ENCODE measurements at places on chromosomes 12 and 14.
A peak's percentile ranks its signal among the peaks of the same experiment; 100 is the strongest.

- DNase-seq: no peak
Observed at GRCh38 chr14:74988993-74989392, 13.7 kb upstream of the EIF2B2 start.

GRCh38 chr14:29805415-29806123, 122.1 kb downstream of the PRKD1 start:
- peak; percentile 66 for DNase-seq

GRCh38 chr12:68080577-68080976, 79.0 kb downstream of the IFNG start:
- DNase-seq: no peak

DNA sequence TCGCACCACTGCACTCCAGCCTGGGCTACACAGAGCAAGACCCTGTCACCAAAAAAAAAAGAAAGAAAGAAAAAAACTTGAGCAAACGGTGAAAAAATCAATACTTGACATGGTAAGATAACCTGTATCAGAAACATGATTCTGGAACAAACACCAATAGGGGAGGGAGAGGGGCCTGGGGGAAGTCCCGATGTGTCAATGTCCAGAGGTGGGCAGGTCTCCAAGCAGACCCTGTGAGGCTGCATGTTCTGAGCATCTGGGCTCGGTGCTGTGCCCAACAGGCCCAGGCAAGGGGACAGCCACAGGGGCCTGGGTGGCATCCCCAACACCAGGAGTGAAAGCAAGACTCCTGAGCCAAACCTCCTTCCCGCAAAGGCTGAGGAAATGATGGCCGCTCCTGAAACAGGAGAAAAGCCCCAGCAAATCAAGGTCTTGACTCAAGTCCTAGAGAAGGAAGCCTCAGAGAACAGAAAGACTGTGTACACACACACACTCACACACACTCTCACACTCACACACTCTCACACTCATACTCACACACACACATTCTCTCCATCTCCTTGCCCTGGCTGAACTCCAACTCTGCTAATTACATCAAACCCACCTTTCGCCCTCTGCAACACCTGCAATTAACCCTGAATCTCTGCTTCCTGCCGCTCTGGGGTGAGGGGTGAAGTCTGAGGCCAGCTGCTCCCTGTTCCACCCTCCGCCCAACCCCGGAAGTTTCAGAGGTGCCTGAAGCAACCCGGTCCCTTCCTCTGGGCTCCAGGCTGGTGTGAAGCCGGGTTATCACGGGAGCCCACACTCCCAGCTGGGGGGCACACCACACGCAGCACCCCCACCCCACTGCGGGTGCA, 20.4 kb downstream of the CCDC88C start:
- DNase-seq: no peak

- DNase-seq: no peak
Observed at GRCh38 chr12:91370086-91370868, 187.7 kb upstream of the DCN start.

GRCh38 chr12:121132601-121133481, at the start of gene P2RX7:
TSS of gene P2RX7 (plus strand) at chr12:121132876. CDS start at chr12:121132971, 95 bp downstream.
- peak; percentile 52 for DNase-seq

DNA sequence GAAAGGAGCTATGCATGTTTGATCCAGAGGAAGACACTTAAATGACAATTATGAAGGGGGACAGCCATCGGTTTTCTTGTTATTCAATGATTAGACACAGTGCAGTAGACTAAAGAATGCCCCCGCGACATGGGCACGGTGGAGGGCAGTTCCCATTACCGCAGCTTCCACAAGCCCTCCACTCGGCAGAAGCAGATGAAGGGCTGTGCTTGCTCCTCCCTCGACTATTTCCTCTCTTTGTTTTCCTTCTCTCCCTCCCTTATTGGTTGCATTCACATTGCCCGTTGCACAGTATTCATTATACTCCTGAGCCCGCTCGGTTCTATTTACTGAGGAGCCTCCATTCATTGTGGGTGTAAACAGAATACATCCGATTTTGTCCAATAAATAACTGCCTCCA, 138.8 kb upstream of the RASSF8 start:
- DNase-seq: no peak

GRCh38 chr14:37254411-37254947, 56.7 kb downstream of the MIPOL1 start:
- DNase-seq: no peak

GRCh38 chr12:113929312-113929989, 36.7 kb downstream of the RBM19 start:
- no peak for DNase-seq

GRCh38 chr12:30622509-30622908, 73.2 kb downstream of the IPO8 start:
- no peak for DNase-seq

DNA sequence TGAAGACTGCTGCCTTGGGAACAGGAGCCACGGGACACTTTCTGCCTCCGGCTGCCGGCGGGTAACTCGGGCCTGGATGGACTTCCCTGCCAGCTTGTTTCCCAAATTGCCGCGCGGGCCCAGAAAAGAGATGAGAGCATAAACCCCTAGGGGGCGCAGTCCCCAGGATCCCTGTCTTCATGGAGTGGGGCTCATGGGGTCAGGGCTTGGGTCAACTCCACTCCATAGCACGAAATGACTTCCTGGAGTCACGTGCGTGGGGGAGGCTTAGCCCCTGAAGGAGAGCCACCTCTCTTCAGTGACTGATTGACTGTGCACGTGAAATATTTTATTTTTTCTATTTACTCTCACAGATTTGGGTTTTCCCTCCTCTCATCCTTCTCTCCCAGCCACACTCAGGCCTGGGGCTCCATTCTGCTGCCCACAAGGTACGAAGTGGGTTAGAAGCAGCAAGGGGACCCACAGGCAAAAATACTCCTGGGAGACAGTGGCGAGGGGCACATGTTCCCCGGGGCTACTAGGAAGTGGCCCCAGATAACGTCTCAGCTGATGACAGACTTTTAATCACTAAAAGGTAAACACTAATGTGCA, 10.0 kb downstream of the PGF start:
- peak; percentile 33 for DNase-seq

GRCh38 chr14:88551980-88552431, 2.8 kb downstream of the PTPN21 start:
- peak; percentile 35 for DNase-seq

DNA sequence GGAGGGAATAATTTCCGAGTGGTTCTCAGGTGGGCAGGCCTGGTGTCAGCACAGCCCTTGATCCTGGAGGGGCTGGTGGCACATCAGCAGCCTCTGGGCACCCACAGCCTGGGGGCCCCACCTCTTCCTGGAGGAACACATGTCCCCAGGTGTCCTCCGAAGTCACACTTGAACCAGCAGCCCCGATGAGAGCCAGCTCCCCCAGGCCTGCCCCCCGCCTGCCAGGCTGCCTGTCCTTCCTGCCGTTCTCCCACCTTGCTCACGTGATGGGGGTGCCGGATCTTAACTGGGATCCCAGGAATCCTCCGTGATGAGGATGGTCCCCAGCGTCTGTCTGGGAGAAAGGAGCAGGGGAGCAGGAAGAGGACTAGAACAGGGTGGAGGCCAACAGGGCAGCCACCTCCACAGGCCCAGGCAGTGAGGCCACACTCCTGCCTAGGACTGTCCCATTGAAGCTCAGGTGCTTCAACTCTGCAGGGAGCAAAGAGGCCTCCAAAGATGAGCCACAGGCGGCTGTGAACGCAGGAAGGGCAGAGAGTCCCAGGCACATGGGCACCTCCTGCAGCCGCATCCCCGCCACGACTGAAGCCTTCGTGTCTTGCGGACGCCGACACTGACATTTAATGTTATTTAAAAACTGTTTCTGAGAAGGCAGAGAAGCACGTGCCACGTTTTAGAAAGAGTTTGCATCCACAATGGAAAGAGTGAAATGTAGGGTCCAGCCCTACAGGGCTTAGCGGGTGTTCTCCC, 77.5 kb downstream of the GALNT9 start:
- no peak for DNase-seq

GRCh38 chr12:6373022-6373787, 2.2 kb downstream of the SCNN1A start:
- DNase-seq: no peak

- peak; percentile 83 for DNase-seq
Observed at GRCh38 chr12:127809275-127809674, 457.7 kb upstream of the TMEM132C start.

DNA sequence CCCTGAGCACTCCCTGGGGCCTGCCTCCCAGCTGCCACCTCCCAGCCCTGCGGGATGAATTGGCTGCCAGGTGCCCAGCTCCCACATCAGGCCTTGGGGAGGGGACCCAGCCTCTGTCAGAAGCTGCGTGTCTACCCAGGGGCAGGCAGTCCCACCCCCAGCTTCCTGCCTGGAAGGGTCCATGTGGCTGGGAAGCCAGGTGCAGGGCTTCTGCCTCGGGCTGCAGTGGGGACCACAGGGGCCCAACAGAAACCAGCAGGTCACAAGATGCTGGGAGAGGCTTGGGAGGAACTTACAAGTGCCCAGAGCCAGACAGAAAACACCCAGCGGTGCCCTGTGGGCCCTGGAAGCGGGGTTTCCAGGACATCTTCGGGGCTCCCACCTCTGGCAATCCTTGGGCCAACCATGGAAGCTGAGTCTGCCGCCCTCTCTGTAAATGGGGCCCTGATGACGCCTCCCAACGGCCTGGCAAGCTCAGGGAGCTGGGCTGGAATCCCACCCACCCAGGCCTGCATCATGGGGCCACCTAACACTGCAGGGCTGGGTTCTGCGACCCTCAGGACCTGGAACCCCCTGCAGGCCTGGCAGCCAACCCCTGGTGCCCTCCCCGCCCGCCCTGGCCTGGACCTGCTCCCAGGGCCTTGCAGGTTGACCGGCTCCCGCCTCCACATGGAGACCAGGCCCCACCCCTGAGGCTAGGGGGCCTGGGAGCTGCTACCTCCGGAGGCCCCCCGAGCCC, 36.6 kb downstream of the CCNK start:
- no peak for DNase-seq

GRCh38 chr12:84912198-84913128, at the start of gene SLC6A15:
TSS of gene SLC6A15 (minus strand) at chr12:84912799. CDS start at chr12:84892120, 20,679 bp downstream.
- DNase-seq: peak; percentile 75

- DNase-seq: peak; percentile 34
Observed at GRCh38 chr12:28027947-28028724, 55.6 kb upstream of the PTHLH start.

GRCh38 chr12:71958457-71958856, 19.8 kb downstream of the TPH2 start:
- DNase-seq: no peak

GRCh38 chr14:46894476-46894875, 242.9 kb upstream of the RPL10L start:
- no peak for DNase-seq

DNA sequence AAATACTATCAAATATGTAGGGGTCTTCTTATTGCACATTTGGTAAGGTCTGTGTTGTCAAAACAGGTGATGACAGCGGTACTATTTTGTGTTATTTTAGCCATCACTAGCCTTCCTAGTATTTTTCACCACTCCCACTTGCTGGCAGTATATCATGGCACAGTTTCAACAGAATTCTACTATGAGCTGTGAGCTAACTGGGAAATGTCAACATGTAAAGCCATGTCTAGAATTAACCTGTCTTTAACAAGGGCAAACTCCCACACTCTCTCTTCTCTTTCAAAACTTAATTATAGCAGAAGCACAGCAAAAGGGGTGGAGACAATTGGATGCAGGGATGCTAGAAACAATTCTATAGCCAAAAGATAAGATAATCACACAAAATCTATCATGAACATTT, 253.4 kb downstream of the PAX9 start:
- DNase-seq: no peak

DNA sequence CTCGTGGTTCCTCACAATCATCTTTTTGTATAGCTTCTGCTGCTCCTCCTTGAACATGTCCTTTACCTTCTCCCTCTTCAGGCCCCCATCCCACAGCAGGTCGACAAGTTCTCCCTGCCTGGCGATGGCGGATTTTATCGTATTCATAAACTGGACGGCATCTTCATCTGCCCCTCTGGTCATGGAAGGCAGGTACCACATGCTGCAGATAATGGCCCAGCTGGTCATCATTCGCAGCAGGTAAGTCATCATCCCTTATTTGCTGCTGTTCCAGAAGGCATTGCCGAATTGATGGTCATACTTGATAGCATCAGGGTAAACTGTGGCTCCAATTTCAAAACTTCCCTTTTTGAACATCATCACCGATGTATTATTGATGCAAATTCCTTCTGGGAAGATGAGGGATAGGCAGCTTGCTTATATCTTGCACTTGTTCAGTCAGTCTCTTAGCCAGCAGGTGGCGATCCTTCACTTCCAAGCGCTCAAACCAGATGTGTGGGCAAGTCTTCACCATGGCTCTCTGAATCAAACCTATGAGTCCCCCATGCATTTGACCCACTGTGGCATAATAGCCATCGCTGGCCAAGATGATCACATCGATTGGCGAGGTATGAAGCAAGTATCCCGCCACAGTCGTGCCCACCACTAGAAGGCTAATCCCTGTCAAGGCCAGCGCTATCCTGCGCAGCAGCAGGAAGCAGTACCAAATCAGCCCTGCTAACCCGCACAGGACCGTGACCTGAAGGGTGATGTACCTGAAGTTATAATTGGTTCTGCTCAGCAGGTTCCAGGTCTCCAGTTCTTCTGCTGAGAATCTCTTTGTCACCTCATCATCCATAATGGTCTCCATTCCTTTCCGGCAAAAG, 381.5 kb upstream of the STXBP6 start:
- DNase-seq: no peak

DNA sequence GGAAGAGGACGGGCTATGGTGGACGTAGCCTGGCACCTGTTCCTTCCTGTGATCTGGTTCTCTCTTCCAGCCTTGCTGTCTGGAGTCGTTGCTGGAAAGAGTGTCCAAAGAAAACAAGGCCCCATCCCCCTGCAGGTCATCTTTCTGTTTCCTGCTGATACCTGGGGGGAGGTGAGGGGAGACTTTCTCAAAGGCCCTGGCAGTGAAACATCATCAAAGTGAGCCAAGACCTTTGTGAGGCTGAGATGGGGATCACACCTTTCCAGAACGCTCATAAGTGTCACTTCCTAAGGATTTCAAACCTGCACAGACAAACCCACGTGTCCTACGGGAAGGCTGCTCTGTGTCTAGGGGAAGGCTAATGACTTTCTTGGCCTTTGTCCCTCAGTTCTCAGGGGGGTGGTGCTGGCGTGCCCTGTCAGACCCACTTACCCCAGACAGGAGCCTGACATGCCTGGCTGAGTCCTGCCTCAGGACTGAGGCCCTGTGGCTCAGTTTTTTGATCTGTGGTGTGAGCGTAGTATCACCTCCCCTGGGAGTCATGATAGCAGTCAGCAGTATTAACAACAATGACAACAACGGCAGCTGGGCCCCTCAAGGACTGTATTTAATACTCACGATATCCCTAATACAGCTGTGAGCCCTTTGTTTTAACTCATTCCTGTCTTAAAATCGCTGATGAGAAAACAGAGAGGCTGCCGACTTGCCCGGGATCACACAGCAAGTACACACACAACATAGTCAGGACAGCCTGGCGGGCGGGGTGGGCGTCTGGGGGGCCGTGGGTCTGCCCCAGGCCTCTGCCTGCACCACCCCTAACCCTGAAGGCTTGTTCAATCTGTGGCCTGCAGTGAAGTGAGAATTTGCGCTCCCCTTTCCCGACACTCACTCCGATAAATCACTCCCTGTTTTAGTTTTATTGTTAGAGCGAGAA, 235.2 kb downstream of the SLC41A2 start:
- no peak for DNase-seq

DNA sequence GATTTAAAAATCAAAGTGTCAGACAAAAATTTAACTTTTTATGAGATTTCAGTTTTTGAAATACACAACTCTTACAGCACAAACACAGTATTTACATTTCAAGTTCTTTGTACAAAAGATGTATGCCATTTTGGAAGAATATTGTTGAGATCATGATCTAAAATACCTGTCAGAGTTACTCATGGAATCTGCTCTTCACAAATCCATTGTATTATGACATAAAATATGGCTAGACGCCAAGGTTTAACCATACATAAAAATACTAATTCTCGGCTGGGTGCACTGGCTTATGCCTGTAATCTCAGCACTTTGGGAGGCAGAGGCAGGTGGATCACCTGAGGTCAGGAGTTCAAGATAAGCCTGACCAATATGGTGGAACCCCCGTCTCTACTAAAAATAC, 6.2 kb upstream of the SYCP3 start:
- no peak for DNase-seq
